ENCODE measurements at places on chromosomes 5 and 9.

DNA sequence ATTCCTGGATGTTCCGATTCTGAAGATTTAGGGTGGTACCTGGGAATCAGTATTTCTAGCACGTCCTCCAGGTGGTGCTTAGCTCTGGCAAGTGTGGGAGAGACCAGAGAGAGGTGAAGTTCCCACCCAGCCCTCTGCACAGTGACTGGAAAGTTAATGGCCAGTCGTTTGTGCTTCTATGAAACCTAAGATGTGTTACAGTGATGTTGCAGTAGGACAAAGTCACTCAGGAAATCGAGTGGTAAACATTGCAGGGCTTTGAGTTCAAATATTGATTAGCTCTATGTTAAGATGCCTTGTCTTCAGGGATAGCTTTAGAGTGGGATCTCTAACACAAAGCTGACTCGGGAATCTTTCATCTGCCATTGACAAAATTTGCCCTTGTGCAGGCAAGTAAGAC, 55.6 kb downstream of the PIK3R1 start:
- DNase-seq: no peak

DNA sequence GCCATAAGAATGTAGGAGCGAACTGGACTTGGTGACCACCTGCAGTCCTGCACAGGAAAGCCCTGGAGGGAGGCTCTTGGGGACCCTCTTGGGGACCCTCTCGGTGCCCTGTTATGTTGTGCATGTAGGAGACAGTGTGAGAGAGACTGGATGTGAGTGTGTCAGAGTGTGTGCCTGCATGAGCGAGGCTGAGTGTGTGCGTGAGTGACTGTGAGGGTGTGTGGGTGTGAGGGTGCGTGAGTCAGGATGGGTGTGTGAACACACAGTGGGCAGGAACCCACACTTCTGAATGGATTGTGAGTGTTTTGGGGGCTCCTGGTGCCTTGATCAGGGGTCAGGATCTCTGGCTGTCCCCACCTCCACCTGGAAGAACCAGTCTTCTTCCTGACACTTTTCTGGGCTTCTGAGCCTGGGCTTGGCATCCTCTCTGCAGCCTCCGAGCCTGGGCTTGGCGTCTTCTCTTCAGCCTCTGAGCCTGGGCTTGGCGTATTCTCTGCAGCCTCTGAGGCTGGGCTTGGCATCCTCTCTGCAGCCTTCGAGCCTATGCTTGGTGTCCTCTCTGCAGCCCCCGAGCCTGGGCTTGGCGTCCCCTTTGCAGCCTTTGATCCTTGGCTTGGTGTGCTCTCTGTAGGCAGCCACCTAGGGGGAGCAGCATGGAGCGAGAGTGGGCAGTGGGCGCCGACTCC, 25.6 kb upstream of the ANKRD33B start:
- DNase-seq: no peak

GRCh38 chr9:127494304-127494702, 43.0 kb downstream of the LRSAM1 start:
- no peak for DNase-seq

DNA sequence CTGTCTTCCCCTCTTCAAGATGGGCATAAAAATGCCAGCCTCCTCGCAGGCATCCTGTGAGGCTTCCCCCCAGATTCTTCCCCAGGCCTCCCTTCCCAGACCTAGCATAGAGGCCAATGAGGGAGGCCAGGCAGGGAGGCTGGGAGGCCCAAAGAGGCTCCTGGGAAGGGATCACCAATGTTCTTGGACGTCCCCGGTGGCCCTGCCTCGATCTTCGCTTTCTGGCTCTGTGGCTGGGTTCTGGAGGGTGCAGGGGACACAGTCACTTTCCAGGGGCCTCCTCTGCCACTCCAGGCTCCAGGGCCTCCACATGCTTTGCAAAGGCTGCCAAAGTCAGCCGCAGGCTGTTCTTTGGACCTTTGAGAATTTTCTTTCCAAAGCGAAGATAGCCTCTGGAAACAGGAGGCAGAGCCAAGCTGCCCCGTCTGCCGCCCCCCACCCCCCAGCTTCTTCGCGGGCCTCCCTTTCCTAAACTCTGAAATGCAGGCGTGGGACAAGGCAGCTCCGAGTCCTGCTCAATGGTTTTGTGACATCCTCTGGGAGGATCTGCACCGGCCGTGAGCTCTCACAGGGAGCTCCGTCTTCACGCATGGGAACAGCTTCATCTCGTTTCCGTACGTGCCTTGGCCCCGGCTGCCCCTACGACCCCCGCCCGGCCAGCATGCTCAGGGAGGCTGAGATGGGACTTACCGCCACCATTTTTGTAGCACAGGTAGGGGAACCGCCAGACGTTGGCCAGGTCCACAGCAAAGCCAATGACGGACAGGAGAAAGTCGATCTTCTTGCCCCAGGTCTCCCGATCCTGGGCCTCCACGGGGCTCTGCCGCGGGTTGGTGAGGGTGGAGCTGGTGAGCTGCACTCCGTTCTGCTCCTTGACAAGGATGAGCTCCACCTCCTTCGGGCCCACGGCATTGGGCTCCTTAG, 2.8 kb downstream of the SLC6A3 start:
- no peak for DNase-seq

DNA sequence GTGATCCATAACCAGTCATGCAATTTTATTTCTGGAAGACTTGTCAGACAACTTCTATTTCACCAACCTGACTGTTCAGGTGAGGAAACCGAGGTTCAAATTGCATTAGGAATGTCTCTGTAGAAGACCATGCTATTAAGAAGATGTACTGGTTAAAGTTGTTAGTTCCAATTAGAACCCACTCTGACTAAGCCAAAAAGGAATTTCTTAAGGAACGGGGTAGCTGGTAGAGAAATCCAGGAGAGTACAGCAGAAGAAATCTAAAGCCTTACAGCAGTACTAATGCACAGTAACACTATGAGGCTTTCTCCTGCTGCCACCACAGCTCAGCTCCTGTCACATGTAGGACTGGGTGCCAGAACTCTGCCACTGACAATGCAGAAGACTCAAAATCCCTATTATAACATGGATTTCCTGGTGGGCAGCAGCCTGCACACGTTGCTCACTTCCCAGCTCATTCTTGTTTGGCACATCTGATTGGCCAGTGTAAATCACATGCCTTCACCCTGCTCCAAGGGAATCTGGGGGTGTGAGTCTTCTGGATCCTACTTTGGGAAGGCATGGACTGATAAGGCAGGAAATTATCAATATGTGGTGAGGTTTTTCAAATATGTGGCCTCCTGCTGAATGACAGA, 37.1 kb downstream of the CAST start:
- no peak for DNase-seq

- DNase-seq: no peak
Measured at GRCh38 chr9:84990416-84990815, 320.9 kb downstream of the NTRK2 start.

- no peak for DNase-seq
Measured at GRCh38 chr9:130539420-130540223, 39.8 kb upstream of the FUBP3 start.

Data from CD4-positive, alpha-beta T cell treated with Interferon gamma for 1 hour (primary cell).